Kidney (tissue), 22 donors: ENCODE measurements at places on chromosomes 6 and 20. TPM values are rescaled to one million over a fixed set of nuclear protein-coding genes. Genes with fewer than 3 reads are reported as not detected.
A peak's percentile ranks its signal among the peaks of the same experiment; 100 is the strongest.

DNA sequence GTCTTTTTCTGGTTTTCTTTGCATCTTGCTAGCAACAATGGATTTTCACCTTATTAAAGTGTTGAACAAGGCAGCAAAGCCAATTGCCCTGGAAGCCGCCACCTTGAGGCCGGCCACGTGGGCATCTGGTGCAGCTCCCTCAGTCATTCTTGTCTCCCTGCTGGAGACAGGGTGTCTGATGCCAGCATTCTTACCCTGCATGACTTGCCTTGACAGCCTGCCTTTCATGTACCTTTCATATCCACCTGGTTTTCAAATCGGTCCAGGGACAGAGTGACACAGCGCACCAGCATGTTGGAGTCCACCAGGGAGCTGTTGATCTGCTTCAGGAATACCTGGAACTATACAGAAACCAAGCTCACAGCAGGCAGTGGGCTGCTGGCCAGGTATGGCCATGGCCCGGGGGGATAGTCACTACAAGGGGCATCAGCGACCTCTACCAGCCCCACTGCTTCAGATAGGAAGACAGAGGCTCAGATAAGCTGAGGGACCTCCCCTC lies 49.8 kb downstream of the MYH7B start:
- DNase-seq = peak; percentile 8

ID1 gene
- 189 TPM for total RNA-seq

DNA sequence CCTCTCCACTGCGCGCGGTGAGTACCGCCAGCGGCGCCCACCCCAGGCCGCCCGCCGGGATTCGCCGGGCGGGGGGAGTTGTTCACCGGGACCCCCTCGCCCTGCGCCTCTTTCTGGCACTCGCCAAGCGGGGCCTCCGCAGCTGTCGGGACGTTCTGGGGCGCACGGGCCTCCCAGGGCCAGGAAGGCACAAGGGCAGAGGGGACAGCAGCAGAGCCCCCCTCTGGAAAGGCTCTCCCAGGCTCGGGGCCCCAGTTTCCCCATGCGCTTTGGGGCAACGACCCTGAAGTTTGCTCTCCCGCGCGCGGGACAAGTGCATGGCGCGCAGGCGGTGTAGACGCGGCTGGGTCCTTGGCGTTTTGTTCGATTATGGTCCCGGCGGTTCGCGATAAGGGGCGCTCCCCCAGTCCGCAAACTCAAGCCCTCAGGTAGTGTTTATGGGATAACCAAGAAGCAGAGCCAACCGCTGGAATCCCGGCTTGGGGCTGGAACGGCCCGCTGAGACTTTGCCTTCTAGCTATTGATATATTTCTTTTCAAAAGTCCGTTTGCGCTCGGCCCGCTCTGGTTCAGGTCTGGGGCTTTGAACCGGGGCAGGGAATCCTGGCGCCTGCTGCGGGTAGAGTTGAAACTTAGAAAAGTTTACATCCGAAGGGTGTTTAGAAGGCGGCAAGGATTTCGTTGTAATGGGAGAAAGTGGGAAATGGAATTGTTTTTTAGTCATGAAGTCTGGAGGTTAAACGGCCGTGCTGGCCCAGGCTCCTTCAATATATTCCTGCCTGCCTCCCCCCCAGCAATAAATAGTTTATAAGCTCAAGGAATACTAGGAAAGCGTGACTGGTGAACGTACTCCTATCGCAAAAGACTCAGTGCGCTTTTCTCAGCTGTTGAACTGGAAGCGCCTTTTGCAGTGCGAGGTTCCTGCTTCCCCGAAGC lies 595 bp downstream of the EYA2 start:
- DNase-seq = peak; percentile 74

CLDN20 gene
- not detected for total RNA-seq

ZKSCAN8 gene
- 26.4 TPM for total RNA-seq

PHACTR1 gene
- total RNA-seq = 33.6 TPM

DNA sequence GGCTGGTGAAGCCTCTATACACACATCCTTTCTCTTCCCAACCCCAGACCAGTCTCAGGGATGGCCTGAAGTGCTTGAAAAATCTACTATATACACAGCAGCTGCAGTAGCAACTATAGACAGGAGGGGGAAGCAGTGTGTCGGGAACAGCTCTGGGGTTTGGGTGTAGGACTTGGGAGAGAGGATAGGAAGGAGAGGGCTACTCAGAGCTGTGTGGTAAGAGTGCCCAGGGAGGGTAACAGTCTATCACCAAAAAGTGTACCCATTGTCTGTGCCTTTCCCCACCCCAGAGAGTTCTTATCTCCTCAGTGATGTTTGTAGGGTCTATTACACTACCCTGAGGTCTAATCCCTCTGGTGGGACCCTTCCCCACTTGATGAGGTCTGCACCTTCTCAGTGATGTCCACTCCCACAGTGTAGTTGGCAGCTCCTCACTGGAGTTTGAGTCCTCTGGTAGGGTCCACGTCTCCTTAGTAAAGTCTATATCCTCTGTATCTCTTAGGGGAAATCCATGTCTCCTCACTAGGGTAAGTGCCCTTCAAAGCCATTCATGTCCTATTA lies 1.5 kb upstream of the GGT7 start:
- DNase-seq = peak; percentile 85

DNA sequence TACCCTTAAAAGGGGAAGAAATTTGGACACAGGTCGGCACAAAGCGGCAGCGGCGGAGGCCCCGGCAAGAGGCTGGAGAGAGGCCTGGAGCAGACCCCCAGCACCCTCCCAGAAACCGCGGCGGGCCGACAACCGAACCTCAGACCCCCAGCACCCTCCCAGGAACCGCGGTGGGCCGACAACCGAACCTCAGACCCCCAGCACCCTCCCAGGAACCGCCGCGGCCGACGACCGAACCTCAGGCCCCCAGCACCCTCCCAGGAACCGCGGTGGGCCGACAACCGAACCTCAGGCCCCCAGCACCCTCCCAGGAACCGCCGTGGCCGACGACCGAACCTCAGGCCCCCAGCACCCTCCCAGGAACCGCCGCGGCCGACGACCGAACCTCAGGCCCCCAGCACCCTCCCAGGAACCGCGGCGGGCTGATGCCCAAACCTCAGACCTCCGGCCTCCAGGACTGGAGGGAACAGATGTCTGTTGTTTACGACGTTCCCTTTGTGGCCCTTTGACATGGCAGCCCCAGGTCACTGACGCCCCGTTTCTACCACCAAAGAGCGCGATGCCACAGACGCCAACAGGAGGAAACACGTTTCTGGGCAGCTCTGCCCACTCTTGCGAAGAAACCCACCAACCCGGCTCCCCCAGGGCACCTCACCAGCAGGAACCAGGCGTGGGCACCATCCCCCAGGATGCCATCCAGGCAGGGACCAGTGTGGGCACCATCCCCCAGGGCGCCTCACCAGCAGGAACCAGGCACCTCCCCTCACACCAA lies 28.4 kb downstream of the ZBTB46 start:
- no peak for DNase-seq

FAM209B gene
- not detected for total RNA-seq

GRCh38 chr6:113539623-113540022 lies 317.5 kb upstream of the MARCKS start:
- DNase-seq = no peak

SLC4A11 gene
- total RNA-seq = 7.6 TPM

- no peak for DNase-seq
Measured at GRCh38 chr6:130574146-130574545, 208.3 kb downstream of the TMEM200A start.

DNA sequence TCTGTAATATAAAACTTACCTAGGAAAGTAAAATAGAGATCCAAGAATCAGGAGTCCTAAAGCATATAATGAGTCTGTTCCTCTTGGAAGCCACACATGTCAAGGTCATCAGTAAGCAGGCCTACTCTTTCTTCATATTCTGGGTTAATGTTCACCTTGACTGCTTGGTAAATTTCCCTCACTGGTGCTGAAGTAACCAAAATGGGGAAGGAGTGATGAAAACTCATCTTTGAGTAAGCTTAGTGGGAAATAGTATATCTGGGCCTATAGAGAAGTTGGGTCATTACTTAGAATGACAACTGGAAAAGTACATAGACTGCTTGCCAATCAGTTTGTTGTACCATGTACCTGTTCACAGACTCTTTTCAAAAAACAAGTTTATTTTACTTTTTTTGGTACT lies 6.6 kb downstream of the TSPYL4 start:
- DNase-seq = no peak

DNA sequence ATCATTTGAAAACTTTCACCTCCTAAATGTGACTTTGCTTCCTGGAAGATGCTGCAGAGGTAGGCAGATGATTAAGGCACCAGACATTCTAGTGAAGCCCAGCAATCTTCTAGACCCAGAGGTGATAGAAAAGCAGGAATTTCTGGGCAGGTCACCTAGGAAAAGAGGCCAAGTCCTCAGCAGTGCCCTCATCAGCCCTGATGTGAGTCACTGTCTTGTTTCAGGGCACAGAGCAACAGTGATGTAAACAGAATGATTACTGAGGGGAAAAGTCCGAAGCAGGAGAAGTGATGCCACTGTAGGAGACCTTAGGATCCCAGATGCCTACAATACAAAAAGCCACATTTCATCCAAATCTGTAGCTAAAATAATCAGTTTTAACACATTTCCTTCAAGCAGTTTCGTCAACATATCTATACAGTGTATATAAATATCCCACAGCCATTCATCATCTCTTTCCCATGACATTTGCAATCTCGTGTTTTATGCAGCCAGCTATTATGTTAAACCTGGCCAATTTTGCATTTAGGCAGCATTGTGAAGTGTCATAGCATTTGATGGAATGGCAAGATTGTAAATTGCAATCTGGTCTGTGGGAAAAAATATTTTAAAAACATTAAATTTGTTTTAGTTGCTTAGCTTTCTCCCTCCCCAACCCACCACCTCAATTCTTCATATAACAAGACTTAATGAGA lies 401.2 kb upstream of the RNF217 start:
- DNase-seq = no peak

DNA sequence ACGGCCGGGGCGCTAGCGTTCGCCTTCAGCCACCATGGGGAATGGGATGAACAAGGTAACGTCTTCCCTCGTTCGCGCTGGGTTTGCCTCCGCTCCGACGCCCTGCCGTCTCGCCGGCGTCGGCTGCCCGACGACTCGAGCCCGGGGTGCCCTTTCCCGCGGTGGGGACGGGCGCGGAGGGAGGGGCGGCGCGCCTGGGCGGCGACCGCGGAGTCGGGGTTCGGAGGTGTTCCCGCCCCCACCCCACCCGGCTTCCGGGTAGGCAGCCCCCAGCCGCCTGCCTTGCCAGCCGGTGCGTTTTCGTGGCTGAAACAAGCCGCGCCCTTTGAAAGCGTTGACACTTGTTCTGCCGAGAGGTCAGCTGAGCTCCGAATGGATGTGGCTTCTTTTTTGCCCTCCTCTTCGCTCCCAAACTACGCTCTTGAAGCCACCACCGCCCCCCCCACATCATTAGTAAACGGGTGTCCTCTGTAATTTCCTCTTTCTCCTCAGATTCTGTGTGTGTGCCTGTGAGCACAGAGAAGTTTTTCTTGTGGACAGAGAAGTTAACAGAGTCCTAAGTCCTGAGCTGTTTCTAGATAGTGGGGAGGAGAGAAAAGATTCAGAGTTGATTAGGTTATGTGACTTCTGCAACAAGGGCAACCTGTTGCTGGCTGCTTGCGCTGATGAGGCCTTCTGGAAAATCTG lies 362 bp downstream of the DUSP22 start:
- DNase-seq = no peak

HTR1B gene
- total RNA-seq = 1.9 TPM

DNA sequence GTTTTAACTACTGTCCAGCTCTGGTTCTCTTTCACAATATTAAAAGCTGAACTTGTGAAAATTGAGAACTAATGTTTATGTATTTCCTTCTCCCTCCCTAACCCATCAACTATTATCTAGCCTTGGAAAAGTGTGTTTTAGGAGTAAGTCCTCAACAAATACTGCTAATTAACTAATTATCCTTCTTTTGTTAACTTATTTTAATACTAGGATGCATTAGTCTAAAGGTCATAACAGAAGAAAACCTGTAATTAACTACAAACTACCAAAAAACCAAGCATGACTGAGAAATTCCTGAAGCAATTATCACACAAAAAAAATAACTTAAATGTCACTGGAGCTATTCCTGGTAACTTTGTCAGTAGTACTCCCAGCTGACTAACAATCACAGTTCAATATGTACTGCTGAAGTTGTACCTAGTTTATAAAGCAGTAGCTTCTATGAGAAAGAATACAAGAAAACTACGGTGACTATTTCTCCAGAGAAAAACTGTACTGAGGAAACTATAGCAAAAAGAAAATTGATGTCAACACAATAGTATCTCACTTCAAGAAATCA lies 301.9 kb downstream of the LAMA2 start:
- DNase-seq = no peak
